Stimulated activated CD8-positive, alpha-beta memory T cell treated with anti-CD3 and anti-CD28 coated beads, Interleukin-15, amount 100 ng/mL, for 4 hours (primary cell): ENCODE measurements at places on chromosomes 6 and 20.

GRCh38 chr6:99951016-99951805 is 42.8 kb downstream of the MCHR2 start:
- no peak for DNase-seq

GRCh38 chr20:22678678-22679077 is 94.3 kb upstream of the FOXA2 start:
- no peak for DNase-seq

- no peak for DNase-seq
These were observed 29.3 kb downstream of the GMPR start for GRCh38 chr6:16267428-16268263.

DNA sequence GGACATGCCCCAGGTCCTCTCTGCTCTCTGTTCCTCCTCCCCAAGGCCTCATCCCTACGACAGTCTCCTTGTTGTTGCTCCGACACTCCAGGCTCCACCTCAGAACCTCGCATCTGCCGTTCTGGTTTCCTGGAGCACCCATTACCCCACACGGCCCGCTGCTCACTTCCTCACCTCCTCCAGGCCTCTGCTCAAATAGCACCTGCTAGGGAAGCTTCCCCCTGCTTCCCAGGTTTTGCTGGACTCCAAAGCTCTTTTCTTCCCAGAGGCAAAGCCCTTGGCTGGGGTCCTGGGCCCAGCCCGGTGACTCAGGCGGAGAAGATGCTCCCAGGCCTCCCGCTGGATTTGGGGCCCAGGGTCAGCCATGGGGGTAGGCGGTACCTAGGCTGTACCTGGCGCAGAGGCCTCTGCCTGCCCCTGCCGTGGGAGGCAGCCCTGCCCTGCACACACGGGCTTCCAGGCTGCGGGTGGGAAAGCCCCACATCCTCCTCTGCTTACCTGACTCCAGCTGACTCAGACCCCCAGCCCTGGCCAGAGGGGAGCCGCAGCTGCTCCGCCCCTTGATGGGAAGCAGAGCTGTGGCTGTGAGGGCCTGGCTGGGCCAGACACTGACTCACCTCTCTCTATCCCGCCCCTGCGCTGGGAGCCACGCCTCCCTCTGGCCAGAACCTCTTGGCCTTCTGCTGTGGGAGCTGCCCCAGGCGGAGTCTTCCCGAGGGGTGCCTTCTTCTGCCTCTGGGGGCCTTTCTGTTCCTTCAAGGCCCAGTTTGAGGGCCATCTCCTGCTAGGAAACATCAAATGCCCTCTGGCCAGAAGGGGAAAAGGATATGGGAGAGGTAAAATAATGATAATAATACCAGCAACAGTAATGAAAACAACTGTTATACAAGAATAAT is 130.5 kb downstream of the CEBPB start:
- DNase-seq = no peak

DNA sequence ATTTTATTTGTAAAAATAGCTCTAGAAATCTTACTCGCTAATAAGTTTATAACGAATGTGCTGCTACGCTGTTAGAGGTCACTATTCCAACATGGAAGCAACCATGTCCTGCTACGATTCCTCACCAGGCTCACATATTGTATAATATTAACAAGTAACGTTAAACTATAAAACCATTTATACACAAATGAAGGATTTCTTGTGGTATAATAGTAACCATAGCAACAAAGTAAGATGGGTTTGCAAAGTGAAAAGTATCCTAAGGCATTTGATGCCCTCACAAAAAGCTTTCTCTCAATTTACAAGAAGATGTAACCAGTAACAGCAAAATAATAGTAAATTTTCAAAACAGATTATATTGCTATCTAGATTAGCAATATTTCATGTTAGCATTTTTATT is 117.2 kb downstream of the PRKN start:
- DNase-seq = no peak

- no peak for DNase-seq
These were observed 42.1 kb downstream of the HLA-DPB1 start for GRCh38 chr6:33117811-33118277.

DNA sequence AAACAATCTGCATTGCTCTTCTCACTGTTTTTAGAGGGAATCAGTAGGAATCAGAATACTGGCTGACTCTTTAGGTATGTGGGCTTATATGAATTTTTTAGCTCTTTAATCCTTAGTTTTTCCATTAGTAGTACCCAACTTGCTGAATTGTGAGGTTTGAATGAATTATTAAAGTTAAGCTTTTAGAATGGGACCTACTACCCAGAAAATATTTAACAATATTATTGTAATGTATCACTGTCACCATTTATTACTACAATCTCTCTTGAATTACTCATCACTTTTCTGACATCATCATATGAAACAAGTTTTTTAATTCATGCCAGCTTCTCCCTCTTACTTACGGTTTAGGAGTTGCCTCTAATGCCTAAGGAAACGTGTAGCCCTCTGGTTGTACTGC is 212.7 kb downstream of the BCKDHB start:
- DNase-seq = no peak

DNA sequence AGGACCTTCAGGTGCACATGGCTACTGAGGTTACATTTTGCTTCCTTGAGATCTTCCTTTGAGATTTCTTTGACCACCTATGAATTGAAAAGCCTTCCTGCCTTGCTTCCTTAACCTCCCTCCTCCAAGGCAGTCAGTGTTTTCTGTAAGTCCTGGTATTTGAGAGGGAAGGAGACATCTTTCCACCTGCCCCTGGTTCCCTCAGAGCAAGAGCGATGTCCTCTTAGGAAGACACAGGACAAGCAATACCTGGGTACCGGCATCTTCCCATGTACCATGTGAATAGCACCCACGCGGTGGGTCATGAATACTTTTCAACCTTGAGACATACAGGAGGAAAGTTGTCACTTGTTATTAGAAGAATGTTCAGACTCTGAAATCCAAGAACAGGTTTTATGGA is 37.1 kb downstream of the GINS1 start:
- DNase-seq = no peak

DNA sequence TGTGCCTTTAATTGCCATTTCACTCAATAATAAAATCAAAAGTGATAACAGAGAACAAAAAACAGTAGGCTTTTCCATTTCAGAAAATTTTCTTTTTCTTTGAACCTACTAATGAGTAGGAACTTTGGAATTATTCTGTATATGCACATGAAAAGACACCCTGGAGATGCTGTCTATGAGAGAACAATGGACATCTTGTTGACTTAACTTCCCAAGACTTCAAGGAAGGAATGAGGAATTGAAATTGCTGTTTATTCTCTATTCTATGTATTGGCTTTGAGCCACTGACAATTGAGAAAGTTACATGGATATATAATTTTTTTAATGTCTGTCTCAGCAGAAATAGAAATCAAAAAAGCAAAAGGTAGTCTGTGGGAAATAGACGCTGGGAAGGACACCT is 98.6 kb upstream of the PCSK2 start:
- no peak for DNase-seq

DNA sequence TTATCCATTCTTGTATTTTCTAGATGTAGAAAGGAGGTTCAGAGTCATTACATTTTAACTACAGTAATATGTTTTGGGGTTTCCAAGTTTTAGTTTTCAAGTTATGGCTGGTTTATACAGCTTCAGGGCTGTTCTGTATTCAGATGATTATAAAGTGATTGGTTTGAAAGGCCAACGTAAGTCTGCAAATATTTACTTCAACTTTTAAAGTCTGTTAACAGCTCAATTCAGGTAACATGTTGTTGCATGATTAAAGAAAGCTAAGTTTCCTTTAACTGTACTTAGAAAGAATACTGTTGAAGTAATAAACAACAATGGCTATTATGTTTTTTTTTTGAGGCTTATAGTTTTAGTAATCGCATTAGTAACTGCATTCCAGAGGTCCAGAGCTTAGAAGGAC is 22.8 kb upstream of the GCLC start:
- no peak for DNase-seq

- DNase-seq = no peak
These were observed 22.2 kb upstream of the ZBTB2 start for GRCh38 chr6:151413372-151414145.
